ENCODE measurements at places on chromosomes 5 and 9.

- DNase-seq = no peak
These were observed 4.7 kb downstream of the MYORG start for GRCh38 chr9:34371886-34372466.

- DNase-seq = no peak
These were observed 31.9 kb downstream of the PALM2AKAP2 start for GRCh38 chr9:109811876-109812275.

- DNase-seq = no peak
These were observed 78.0 kb downstream of the NSUN2 start for GRCh38 chr5:6554812-6555211.

DNA sequence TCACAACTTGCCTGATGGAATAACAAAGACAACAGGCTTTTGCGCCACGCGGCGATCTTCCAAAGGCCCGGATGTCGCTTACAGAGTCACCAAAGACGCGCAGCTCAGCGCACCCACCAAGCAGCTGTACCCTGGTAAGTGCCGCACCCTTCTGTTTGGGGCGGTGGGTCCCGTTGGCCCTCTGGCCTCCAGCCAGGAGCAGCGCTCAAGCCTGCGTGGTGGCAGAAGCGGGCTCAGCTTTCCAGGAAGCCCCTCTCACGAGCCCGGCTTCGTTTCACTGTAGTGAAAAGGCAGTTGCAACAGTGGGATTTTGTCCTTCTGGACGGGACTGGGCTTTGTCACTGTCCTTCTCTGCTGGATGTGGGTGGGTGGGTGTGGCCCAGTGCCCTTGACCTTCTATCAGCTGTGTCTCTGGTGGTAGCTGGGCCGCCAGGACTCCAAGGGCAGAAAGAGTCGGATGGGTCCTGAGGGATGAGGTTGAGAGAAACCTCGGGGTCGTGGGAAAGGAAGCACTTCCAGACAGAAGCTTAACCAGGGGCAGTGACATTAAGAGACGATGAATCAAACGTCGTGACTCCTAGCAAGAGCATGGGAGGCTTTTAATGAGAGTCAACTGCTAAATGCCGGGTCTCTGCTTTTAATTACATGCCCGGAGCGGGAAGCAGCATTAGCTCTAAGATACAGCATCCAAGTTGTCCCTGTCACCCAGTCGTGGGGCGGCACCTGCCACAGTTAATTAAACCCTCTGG lies 49.5 kb downstream of the COL5A1 start:
- DNase-seq = peak; percentile 44

Measured in lower lobe of right lung (tissue), 2 donors.